ENCODE measurements at places on chromosomes 5 and 9.

DNA sequence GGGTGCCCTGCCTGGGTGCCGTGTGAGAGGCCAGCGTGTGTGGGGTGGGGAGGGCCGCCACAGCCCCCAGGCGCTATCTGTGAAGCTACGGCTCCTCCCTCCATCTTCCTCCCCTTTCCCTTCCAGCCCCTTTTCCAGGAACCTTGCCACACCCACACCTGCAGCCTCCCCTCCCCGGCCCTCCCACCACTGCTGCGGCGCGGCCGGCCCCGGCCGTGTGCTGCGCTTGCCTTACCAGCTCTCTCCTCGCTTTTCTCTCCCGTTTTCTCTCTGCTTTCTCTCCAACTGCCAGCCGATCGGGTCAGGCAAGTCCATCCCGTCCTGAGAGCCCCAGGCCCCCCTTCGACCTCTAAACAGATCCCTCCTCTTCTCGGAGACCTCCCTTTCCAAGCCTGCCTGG, 21.4 kb downstream of the GOLGA2 start:
- no peak for DNase-seq

GRCh38 chr9:34650816-34651215, 1.2 kb upstream of the IL11RA start:
- DNase-seq, result no peak

DNA sequence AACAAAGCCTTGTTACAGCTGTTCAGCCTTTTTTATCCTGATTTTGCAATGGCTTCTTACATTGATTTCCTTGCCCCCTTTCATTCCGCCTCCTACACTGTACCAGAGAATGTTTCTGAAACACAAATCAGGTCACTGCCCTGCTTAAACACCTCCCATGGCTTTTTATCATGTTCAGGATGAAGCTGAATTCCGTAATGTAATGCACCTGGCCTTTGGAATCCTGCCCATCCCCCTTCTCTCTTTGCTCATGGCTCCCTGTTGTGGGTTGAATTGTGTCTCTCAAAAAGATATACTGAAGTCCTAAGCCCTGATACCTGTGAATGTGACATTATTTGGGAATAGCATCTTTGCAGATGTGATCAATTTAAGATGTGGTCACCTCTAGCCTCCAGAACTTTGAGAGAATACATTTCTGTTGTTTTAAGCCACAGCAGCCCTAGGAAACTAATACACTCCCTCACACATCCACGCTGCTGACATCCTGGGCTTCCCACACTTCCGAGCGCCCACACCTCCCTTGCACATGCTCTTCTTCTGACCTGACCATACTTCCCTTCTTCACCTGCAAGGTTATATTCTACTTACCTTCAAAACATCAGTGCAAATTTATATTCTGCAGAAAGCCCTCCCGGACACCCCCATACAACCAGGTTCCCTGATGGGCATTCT, 101.2 kb downstream of the DNAH5 start:
- DNase-seq, result no peak

- no peak for DNase-seq
Measured at GRCh38 chr5:157710882-157711281, 20.3 kb upstream of the THG1L start.

- no peak for DNase-seq
Measured at GRCh38 chr5:40474250-40474649, 205.5 kb upstream of the PTGER4 start.

DNA sequence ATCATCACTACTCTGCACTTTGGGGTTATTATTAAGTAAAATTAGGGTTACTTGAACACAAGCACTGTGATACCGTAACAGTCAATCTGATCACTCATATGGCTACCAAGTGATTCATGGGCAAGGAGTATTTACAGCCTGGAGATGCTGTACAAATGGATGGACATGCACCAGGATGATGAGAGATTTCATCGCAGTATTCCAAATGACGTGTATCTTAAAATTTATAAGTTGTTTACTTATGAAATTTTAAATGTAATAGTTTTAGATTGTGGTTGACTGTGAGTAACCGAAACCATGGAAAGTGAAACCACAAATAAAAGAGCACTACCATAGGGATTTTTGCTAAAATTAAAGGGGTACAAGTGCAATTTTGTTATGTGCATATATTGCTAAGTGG, 462.2 kb upstream of the PTGER4 start:
- no peak for DNase-seq

DNA sequence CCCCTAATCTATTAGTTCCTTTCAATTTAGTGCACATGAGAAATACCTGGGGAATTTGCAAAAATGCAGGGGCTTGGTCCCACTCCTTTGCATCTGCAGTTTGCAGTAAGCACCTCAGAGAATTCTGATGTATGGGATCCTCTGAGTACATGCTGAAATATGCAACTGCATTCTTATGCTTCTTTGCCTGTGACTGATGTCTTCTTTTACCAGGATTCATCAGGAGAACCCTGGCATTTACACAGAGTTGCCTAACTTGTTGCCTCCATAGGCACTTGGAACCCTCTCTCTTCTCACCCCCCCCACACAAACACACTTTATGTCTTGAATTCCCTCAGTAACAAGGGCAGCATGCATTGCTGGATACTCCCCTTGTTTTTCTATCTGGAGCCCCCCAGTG, 173.1 kb downstream of the KDM4C start:
- no peak for DNase-seq

- peak; percentile 59 for DNase-seq
Measured at GRCh38 chr9:134055981-134056461, 11.8 kb downstream of the BRD3 start.

DNA sequence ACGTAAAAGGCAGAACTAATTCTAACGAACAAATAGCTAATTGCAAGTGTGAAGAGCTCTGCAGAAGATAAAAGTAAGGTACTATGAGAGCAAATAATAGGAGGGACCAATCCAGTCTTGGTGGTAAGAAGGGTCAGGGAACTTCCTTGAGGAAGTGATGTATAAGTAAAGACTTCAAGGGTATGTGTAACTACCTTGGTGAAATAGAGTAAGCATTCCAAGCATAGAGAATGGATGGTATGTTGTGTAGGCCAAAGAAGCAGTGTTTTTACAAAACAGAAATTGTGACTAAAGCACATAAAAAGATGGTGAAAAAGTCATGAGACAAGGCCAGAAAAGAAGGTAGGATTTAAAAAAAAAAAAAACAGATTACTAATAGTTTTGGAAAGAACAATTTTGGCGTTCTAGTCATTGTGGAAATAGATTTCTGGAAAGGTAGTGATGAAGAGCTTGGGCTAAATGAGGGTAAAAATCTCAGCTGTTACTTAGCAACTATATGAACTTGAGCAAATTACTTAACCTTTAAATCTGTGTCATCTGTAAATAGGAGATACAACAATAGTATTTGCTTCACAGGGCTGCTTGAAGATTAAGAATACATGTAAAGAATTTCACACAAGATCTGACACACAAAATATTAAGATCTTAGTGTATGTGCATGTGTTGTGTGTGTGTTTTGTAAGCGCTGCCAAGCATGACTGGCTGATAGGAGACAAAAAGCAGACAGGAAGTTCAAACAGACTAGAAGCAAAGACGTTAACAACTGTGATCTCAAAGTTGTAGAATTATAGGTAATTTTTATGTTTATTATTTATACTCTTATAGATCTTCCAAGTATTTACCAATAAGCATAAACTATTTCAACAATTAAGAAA, 73.5 kb downstream of the NR6A1 start:
- no peak for DNase-seq
